Mesothelial cell of epicardium (in vitro differentiated cells): ENCODE measurements at places on chromosomes 12 and 14. TPM values are rescaled to one million over a fixed set of nuclear protein-coding genes. Genes with fewer than 3 reads are reported as not detected.

GRCh38 chr14:55180006-55180405, 11.4 kb downstream of the DLGAP5 start:
- DNase-seq: no peak

- DNase-seq: no peak
These were observed 350.1 kb downstream of the CCDC91 start for GRCh38 chr12:28540324-28540714.

DNA sequence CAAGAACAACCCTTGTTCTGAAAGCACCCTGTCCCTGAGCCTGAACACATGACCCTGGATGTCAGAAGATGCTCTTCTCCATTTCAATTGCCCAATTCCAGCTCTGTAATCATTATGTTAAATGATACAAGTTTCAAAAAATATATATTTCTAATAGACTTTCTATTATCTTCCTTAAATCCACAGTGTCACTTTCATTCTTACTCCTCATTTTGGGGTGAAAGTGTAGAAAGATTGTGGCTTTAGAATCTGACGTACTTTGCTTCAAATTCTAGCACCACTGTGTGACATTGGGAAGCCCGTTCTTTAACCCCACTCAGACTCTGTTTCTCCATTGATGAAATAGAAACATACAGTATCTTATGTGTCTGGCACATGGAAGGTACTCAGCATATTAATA, 83.2 kb downstream of the ETV6 start:
- no peak for DNase-seq

DNA sequence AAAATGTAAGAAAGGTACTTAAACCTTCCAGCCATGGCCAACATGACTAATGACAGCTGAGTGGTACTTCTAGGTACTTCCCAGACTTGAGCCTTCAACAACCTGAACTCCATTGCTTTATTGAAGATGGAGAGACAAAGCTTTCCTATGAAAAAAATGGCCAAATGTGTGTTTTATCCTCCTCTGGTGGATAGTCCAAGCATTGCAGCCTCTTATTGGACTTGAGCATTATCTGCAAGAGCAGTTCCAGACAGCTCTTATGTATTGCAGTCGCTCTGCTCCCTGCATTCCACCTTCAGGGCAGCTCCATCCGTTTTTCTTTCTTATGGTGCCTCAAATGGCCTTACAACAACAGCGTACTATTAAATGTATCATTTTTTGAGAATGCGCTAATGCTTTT, 588.2 kb downstream of the NRXN3 start:
- DNase-seq: no peak

GRCh38 chr12:107618106-107618505, 67.5 kb upstream of the PWP1 start:
- DNase-seq: no peak

PROX2 gene
- not detected in 3 replicates for total RNA-seq
